Dermis microvascular lymphatic vessel endothelial cell (primary cell): ENCODE measurements at places on chromosomes 7 and 10. TPM values are rescaled to one million over a fixed set of nuclear protein-coding genes. Genes with fewer than 3 reads are reported as not detected.
A peak's percentile ranks its signal among the peaks of the same experiment; 100 is the strongest.

DNA sequence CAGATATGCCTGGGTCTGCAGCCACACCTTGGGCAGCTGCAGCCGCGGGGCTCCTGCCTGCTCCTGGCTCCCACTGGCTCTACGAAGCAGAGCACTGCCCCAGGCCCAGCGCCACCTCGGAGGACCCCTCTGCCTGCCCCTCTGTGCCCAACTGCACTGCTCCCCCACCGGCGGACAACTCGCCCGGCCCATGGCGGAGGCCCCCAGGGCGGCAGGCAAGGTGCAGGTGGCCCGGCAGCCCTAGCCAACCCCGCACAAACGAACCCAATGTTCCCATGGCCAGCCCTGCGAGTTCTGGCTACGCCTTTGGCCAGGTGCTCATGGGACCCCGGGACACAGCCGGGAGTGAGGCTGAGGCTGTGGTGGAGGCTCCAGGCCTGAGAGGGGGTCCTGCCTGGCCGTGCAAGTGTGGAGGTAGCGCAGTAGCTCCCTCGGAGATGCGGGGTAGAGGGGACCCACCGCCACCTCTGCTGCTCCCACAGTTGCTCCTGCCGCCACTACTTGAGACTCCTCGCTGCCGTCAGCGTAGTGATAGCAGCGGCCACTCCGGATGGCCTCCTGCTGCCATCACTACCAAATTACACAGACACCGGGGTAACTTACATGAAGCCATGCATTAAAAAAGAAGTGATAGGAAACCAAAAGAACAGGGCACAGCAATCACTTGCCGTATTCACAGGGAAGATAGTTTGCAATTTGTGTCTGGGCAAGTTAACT, 97.3 kb upstream of the SP4 start:
- no peak for DNase-seq

DNA sequence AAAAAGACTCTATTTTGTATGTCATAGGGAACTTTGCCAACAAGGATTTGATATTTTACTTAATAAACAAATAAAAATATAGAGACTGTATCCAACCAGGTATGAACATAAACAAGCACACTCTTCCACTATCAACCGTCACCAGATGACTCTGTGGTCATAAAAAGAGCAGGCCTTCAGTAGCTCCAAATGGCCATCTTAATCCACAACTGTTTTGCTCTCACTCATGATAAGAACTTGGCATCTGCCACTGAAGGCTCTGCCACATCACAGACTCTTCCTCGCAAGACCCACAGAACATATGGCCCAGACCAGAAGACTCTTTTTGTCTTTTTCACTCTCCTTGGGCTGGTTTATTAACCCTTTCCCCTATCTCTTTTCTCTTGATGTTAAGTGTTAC, 98.7 kb upstream of the POM121L12 start:
- DNase-seq, result no peak

- no peak for DNase-seq
Measured at GRCh38 chr10:129678186-129678585, 211.1 kb downstream of the MGMT start.

DNA sequence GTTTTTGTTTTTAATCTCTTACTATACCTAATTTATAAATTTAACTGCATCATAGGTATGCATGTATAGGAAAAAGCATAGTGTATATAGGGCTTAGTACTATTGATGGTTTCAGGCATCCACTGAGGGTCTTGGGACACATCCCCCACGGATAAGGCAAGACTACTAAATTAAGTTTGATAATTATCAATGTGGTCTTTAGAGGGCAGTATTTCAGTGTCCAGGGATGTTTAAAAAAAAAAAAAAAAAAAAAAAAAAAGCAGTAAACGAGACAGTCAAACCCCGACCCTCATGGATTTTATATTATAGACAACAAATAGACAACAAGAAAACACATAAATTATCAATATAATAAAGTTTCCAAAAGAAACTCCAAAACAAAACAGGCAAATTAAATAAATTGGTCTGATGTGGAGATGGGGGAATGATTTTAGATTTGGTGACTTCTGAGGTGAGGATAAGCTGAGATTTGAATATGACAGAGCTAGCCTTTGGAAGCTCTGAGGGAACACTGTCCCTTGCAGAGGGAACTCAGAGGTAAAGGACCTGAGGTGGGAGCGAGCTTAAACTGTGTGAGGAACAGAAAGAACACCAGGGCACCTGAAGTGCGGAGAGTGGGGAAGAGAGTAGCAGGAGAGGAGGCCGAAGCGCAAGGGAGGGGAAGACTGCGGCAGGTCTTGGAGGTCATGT, 14.8 kb downstream of the ACSM6 start:
- DNase-seq, result no peak

- no peak for DNase-seq
Measured at GRCh38 chr10:111482621-111483216, 405.9 kb downstream of the ADRA2A start.

- no peak for DNase-seq
Measured at GRCh38 chr7:54917613-54918391, 101.0 kb upstream of the EGFR start.

DNA sequence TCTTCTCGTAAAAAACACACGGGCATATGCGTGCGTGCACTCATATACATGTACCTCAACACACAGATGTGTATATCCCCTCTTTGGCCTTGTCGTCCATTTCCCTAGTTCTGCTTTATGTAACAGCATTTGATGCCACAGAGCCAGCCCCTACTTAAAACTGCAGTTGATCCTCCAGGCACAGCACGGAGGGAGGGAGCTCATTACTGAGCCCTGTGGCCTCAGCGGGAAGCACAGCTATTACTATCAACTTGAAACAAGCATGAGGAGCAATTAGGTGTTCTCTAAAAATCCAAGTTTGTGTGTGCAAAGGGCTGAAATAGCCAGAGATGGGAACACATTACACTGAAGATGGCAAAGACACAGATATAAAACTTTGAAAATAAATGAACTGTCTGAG, 580.9 kb downstream of the GLRX3 start:
- no peak for DNase-seq

DNA sequence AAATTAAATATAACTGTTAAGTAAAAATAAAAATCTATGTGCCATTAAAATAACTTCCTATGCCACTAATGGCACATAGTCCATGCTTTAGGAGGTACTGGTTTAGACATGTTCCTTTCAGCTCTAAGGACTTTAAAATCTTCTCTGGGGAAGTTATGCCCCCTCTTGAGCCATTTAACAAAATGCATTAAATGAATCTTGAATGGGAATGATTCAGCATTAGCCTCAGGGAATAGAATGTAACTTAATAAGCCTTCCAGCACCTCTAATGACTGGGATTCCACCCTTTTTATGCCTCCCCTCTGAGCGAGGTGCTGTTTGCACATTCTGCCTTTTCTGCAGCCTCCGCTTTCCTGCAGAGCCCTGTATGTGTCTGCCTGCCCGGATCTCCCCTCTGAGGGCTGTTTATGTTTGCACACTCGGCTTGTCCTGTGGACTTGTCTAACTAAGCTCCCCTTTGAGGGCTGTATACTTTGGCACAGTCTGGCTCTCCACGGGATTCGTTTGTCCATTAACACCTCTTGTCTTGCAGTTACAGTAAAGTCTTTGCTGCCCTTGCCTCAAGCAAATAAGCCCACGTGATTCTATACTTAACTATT, 108.4 kb upstream of the HPS1 start:
- DNase-seq, result no peak

GRCh38 chr10:25382029-25382810, 207.4 kb downstream of the GPR158 start:
- DNase-seq, result no peak

GRCh38 chr10:120944586-120945125, 93.5 kb downstream of the WDR11 start:
- DNase-seq, result no peak

DNA sequence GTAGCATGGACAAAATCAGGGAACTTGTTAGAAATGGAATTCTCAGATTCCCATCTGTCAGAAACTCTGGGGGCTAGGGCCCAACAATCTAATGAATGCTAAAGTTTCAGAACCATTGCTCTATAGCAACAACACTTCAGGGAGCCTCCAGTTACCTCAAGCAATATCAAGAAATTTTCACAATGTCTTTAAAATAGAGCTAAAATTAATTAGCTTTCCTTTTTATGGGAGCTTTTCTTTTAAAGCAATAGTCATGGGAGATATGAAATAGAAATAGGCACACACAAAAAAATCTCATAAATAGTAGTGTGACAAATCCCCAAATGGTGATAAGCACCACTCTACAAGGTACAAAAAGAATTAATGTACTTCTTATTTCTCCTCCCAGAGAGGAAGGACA, 80.9 kb downstream of the AASS start:
- DNase-seq, result no peak

GRCh38 chr10:118266098-118266748, 75.9 kb downstream of the FAM204A start:
- no peak for DNase-seq

DNA sequence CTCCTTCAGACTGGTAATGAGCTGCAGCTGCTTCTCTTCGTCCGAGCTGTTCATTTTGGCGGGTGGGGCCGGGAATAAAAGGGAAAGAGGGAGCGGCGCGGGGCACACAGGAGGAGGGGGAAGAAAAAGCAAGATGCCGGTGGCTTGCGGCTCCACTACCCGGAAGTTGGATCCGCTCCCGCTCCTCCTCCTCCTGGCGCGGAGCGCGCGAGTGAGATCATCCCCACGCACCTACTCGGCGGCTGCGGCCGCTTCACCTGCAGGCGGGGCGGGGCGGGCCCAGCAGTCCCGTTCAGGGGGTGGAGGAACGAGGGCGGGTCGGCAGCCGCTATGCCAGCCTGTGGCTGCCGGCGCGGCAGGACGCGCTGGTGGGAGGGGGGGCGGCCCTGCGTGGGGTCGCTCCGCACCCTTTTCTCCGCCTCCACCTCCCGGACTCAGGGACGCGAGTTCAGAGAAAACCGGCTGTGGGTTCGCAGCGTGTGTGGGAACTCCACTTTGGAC, at the start of gene SHTN1:
Gene SHTN1 (minus strand): TSS at position 162 of the 501 bp plus-strand sequence. CDS start 108 bp downstream, at position 54.
- peak; percentile 64 for DNase-seq

GRCh38 chr7:1624999-1625927, 44.8 kb upstream of the ELFN1 start:
- no peak for DNase-seq

SCIN gene
- 0.13 TPM in 2 replicates for total RNA-seq

ZNF282 gene
- total RNA-seq, result 22.9 and 27.1 TPM in 2 replicates

SLC4A2 gene
- total RNA-seq, result 41.3 and 68.3 TPM in 2 replicates

AMZ1 gene
- under 0.01 TPM in 1 of 2 replicates, not detected in the other for total RNA-seq

PGAM2 gene
- total RNA-seq, result not detected in 2 replicates

BMPER gene
- total RNA-seq, result 0.13 and 4.9 TPM in 2 replicates

TEX47 gene
- total RNA-seq, result not detected in 2 replicates

ARL4A gene
- total RNA-seq, result 315 and 416 TPM in 2 replicates

FLNC gene
- 130 and 133 TPM in 2 replicates for total RNA-seq
